ENCODE measurements at places on chromosomes 4 and X.

- DNase-seq: no peak
Measured at GRCh38 chrX:107610667-107611066, 17.6 kb upstream of the PRPS1 start.

GRCh38 chr4:159451006-159451405 is 348.1 kb downstream of the RAPGEF2 start:
- DNase-seq: no peak

DNA sequence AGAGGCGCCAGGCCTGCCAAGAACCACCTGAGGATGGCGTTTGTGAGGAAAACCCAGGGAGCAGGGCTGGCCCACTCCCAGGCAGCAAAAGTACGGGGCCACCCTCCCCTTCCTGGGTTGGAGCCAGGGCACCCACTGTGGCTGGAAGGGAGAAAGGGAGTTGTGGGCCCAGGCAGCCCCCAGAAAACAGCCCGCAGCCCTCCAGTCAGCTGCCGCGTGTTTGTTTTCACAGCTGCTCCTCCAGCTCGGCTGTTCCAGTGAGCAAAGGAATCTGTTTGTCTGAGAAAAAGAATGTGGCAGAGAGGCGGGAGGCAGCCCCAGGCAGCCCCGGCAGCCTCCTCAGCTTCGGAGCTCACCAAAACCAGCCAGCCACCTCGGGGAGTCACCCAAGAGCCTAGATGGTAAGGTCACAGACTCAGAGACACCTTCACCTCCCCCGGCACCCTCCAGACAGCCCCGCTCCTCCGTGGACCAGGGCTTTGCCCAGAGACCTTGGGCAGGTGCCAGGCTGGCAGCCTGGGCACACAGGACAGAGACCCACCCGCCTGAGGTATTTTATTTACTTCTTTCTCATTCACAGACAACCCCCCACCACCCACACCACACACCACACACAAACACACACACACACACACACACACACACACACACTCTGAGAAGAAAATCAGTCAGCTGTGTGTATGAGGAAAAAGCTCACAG is 338.1 kb downstream of the BCOR start:
- DNase-seq: no peak

GRCh38 chr4:62816566-62816965 is 1592.7 kb downstream of the TECRL start:
- DNase-seq: no peak

- DNase-seq: no peak
Measured at GRCh38 chr4:6506616-6507140, 34.3 kb upstream of the PPP2R2C start.

- peak; percentile 7 for DNase-seq
Measured at GRCh38 chr4:36281384-36282106, at the start of gene DTHD1. Gene DTHD1, plus strand, starts transcription at chr4:36281616. Its CDS starts 143 bp downstream, at chr4:36281759.

- DNase-seq: no peak
Measured at GRCh38 chr4:156111686-156112085, 158.0 kb upstream of the CTSO start.

DNA sequence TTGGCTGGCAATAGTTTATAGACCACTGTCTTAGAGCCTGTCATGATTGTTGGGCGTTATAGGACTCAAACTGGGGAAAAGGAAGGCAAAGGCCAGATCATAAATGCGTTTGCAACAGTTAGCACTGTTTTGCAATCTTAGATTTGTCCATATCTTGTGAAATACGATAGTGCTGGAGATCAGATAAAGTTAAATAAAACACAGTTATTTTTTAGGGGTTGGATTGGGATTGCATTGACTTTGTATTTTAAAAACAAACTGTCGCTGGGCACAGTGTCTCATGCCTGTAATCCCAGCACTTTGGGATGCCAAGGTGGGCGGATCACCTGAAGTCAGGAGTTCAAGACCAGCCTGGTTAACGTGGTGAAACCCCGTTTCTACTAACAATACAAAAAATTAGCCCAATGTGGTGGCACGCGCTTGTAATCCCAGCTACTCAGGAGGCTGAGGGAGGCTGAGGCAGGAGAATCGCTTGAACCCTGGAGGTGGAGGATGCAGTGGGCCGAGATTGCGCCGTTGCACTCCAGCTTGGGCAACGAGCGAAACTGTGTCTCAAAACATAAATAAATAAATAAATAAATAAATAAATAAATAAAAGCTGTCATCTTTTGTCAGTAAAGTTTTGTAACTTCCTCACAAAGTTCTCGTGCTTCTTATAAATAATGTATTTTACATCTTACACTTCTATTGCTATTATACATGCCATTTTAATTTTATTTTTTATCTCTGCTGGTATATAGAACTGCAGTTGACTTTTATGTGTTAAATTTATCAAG is 117.2 kb downstream of the KDM6A start:
- DNase-seq: no peak

DNA sequence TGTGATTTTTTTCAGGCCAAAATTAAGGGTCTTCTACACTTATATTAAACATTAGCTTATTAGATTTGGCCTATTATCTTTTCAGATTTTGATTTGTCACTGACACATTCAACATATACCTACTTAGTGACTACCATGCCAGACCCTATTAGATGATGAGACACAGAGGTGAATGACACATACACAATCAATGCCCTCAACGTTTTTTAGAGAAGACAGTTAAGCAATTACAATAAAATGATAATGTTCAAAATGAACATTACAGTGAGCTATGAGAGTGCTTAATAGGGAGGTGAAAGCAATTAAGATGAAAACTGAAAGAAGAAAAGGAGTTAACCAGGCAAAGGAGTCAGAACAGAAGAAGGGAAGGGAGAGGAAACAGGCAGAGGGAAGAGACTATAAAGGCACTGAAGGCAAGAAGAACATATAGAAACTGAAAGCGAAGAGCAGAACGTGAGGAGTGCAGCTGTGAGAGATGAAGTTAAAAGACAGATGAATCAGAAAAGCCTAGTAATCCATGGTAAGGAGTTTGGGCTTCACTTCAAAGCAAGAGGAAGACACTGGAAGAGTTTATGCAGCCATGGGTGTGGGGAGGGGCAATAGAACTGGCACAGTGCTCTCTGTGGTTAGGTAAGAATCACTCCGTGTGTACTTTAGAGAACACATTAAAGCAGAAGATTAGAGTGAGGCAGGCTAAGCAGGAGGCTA is 119.0 kb downstream of the REELD1 start:
- no peak for DNase-seq

DNA sequence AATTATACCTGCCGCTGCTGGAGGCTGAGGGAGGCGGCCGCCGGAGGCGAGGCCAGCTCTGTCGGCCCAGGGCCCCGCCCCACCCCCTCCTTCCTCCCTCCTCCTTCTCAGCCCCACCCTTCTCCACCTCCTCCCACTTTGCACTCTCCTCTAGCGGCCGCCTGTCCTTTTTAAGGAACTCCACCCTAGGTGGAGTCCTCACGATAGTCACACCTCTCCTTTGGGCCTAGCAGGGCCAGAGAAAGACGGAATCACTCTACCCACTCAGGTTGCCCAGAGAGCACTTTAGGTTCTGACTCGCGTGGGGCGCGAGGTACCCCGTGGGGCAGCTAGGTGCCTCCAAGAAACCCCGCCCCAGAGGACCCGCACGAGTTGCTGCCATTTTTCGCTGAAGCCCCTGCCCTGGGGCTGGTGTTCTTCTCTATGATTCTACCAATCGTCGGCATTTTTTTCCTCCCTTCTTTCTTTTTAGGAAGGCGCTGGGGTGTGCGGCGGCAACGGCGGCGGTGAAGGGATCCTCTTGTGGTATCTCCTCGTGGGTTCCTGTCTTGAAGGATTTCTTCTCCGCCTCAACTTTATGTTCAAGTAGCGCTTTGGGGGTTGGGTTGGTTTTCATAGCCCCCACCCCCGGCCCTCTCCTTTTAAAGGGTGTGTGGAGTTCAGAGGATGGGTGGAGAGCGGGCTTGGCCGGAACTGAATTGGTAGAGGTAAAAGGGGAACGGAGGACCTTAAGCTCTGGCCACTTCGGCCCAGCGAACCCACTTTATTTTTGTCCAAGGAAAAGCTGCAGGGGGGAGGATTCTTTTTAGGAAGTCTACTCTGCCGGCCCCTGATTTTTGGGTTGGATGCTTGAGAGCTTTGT is at the start of gene KLF8:
Gene KLF8 (plus strand): TSS at position 136 of the 862 bp plus-strand sequence. CDS start 979 bp downstream, outside the sequence.
- DNase-seq: peak; percentile 29

DNA sequence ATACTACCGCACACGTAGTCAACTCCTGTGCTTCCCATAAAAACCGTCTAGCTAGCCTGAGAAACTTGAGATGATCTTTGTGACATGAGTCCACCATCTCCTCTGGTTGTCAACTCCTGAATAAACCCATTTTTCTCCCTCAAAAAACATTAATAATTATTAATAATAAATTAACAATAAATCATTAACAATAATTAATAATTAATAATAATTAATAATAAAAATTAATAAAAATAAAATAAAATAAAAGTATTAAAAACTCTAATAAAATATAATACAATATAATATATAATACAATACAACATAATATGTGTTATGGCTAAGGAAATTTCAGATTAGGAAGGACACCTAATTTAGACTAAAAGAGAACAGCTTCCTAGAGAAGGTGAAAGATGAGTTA is 20.7 kb upstream of the TMPRSS11E start:
- no peak for DNase-seq

Measured in CD4-positive, alpha-beta T cell treated with Interleukin-6 at 100 ng/mL for 8 hours (primary cell).